Gastroesophageal sphincter (tissue), 4 donors: ENCODE measurements at places on chromosomes 4 and X. TPM values are rescaled to one million over a fixed set of nuclear protein-coding genes. Genes with fewer than 3 reads are reported as not detected.

DNA sequence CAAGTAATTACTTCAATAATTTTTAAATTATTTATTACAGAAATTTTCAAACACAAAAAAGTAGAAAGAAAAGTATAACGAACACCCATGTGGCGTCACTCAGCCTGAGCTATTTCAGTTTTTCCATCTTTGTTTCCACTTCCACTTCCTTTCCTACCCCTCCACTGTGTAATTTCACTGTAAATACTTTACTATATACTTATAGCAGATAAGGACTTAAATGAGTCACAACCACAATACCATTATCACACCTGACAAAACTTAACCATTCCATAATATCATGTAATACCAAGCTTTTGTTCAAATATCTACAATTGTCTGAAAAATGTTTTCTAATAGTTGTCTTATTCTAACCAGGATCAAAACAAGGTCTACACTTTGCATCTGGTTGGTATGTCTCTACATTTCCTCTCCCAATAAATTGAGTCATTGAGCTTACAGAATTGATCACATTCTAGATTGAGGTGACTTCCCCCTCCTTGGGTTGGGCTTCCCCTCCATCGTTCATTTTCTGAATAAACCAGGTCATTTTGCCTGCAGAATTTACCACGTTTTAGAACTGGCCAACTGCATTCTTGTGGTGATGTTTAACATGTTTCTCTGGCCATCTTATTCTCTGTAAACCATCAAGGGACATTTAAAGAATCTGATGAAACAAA lies 48.7 kb downstream of the ATP10D start:
- no peak for ATAC-seq

ZNF275 gene
- total RNA-seq: 16.2 TPM

- ATAC-seq: peak; percentile 74
Measured at GRCh38 chr4:94758141-94758699, 465 bp downstream of the BMPR1B start.

- no peak for ATAC-seq
Measured at GRCh38 chr4:148454835-148455234, 12.6 kb upstream of the NR3C2 start.

GRCh38 chr4:139337612-139338011 lies 35.3 kb upstream of the NDUFC1 start:
- no peak for ATAC-seq

DNA sequence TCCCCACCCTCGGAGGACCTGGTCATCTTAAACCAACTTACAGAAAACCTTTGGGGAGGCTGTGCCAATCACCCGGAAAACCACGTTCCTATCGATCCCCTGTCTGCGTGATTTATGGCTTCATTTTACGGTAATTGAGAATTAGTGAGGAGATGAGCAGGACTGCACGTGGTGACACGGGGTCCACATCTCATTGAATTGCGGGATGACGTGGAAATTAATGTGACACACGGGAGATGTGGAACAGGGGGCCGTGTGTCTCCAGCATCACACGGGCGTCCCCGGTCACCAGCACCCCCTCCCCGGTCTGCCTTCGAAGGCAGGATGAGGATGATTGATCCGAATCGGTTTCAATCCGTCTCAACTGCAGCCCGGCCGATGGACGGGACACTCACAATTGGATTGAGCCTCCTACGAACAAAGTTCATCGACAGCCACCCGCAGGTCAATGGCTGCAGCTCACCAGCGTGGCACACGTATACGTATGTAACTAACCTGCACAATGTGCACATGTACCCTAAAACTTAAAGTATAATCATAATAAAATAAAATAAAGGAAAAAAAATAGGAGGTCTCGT lies 160.3 kb downstream of the SHOX start:
- ATAC-seq: no peak
